ENCODE measurements at places on chromosomes 2 and 18.

DNA sequence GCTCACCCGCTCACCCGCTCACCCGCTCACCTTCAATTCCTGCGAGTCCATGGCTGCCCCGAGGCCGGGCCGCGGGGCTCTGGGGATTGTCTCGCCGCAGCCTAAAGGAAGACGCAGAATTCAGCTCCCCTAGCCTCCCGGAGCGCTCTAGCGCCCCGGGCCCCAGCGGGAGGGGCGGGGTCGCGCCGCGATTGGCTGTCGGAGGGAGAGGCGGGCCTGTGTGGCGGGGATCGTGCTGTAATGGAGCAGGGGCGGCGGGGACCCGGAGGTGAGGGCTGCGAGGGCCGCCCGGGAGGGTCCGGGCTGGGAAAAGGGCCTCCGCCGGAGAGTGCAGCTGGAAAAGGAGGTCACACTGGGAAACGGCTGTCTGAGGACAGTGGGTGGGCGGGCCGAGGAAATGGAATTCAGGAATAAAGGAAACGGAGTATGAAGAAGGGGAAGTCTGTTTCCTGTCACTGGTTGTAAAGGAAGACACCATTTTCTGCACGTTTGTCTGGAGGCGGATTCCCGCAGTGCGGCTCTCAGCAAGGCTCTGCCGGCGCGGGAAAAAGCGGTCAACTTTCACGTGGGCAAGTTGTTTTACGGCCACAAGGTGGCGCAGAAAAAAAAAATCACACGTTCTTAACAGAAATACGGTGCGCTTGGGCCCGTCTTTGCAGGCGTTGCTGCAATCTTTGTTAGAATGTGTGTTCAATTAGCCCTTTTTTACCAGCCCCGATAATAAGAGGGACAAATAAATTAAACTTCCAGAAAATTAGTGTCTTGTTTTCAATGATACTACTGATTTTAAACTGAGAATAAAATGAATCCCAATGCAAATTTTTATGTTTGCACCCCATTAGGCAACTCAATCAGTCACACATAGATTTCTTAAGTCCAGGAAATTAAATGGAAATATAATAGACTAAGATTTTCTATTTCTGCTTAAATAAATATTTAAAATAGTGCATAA, at the start of gene TTC21B:
Gene TTC21B (minus strand): TSS at position 122 of the 952 bp plus-strand sequence. CDS start 71 bp downstream, at position 51.
- peak; percentile 91 for DNase-seq

GRCh38 chr2:73922681-73923080, 4.0 kb upstream of the DGUOK start:
- DNase-seq = no peak

DNA sequence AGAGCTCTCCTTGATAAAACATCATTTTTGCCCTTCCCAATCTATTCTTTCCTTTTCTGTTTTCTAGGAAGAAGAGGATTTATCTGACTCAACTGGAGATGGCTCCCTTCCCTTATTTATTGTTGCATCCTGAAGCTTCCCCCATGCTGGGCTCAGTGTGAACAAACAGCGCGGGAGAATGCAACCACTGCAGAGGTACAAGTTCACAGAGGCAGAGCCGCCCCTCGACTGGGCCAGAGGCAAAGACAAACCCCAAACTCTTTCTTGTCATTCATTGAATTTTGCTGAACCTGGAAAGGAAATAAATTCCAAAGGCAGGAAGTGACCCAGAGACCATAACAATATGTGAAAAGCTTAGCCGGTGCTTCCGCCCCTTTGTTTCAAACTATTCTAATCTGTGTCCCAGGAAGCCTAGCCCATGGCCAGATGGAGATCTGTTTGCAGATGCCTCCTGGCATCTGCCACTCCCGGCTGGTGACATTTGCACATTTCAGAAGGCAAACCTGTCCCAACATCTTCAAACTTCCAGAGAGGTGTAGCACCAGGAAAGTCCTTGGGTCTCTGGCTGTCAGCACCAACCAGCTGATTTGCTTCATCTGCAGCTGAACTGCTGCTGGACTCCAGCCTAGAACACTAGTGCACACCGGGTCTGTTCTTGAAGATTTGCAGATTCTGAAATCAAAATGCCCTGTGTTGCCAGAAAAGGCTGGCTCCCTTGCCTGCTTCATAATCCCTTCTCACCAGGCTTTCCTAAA, 79.4 kb upstream of the MAP4K3 start:
- DNase-seq = no peak

DNA sequence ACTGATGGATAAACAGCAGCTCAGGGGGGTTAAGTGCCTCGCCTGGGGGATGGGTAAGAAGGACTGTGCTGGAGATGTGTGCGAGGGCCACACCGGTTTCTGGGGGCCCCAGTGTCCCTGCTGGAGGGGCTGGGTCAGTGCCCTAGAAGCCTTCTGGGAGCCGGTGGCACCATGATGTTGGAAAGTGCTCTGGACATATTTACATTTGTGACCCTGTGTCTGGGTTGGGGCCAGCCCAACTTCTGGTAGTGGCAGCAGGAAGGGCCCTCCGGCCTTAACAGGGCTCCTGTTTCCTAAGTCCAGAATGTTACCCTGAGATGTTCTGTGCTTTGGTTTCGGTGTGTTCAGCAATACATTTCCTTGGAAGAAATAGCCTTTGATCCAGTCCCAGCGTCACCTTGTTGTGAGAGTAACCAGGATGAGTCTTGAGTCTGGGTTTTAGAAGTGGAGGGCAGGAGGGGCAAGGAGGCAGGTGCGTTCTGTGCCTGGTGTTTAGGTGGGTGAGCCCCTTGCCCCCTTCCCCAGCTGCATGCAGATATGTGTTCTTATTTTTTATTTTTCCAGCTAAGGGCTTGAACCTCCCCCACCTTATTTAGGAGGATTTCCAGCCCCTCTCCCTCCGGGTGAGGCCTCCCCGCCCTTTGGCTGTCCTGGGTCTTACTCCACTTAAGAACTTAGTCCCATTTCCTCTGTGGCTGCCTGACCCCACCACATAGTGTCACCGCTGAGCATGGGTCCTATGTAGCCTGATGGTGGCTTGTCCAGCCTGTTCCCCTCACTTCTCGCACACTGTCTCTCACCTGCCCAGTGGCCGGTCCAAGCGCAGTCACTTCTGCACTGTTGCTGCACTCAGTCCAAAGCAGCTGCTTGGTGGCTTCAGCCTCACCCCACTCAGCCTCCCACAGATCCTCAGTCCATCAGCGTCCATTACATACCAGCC, 132.7 kb upstream of the HS6ST1 start:
- DNase-seq = peak; percentile 38

DNA sequence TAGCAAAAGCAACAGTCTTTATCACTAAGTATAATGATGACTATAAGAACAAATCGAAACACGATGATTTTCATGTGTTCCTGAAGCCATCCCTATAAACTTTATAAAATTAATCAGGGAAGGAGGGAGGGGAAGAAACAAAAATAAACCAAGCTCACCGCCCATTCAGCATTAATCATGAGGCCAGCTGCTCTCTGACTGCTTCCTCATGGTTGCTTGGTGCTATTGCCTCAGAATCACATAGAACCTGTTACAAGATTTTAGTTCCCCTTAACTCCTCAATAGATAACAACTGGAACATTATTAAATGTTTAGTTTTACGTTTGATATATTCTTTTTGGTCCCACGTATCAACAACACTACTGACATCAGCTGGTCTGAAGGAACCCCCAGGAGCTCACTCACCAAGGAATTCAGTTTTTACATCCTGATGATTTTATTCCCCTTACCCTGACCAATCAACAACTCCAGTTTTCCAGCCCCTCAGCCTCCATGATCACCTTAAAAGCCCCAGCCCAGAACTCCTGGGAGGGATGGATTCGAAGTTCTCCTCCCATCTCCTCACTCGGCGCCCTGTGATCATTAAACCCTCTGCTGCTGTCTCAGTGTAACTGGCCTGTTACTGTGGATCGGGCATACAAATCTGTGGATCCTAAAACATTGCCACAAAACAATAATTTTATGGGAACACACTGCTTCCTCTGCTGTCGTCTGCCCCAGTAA, 10.6 kb upstream of the HNRNPLL start:
- no peak for DNase-seq

GRCh38 chr2:14616342-14616741, 16.2 kb upstream of the LRATD1 start:
- DNase-seq = no peak

DNA sequence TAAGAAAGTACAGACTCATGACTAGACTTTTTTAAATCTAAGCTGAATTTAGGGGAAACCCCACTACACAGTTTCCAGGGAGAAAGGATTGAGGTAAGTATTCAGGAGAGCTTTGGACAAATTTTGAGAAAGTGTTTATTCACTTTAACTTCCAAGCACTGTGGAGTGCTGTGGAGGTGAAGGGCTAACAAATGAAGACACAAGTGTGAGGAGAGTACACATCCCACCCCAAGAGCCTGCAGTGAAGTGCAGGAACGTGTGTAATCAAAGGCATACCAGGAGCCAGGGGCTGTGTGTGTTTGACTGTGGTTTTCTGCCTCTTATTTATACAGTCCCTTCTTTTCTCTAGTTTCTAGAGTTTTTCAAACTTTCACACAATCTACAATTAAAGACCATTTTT, 118.3 kb downstream of the CMPK2 start:
- no peak for DNase-seq

DNA sequence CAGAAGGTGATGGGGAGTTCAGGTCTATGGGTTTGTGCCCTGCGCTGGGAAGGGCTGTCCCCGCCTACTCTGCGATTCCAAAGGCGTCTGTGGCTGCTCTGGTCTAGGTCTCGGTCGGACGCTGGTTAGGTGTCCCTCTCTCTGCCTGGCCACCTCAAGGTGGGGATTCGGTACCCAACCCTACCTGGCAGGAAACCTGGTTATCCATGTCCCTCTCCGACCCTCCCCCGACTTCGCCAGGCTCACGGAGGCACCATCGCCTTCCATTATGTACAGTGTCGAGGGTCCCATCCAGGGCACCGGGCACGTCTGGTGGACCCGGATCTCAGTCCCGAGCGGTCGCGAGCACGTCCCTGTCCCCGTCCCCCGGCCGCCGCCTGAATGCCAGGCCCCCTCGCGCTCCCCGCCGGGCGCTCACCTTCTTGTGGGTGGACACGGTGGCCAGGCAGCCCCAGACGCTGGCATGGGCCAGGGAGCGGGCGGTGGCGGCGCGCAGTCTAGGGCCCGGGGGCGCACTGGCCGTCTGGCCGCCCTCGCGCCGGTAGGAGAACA, 628 bp downstream of the CREG2 start:
- no peak for DNase-seq

GRCh38 chr2:101160454-101160853, 9.3 kb upstream of the TBC1D8 start:
- DNase-seq = no peak

DNA sequence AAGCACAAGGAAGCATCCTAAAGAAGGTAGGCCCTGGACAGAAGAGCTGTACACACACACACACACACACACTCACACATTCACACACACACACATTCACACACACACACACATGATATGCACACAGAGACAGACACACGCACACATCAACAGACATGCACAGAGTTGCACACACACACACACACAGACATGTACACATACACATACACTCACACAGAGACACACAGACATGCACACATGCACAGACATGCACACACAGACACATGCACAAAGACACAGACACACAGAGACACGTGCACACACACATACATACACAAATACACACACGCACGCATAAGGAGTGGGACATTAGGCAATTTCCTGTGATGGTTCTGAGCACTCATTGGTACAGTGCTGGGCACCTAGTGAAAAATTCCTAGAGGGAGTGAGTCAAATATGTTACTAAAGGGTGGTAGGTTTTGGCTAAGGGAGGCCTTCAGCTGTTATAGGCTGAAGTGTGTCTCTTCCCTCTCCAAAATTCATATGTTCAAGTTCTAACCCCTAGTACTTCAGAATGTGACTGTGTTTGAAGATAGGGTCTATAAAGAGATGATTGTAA, 26.4 kb downstream of the THNSL2 start:
- DNase-seq = no peak

DNA sequence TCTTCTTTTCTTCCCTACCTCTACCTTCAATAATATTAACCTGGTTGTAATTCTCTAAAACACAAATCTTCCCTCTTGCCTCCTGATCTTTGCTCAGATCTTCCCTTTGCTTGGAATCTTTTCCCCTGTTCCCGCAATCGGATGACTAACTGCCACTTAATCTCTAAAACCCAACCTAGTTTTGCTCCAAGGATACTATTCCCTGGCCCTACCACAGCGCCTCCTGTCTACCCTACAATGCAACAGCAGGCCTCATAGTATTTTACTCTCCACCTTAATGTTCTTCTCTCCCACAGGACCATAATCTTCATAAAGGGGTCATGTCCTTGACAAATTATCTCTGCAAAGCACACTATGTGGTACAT, 246.8 kb upstream of the TNP1 start:
- DNase-seq = no peak

GRCh38 chr2:85273738-85274731, 53.8 kb downstream of the TGOLN2 start:
- DNase-seq = no peak

DNA sequence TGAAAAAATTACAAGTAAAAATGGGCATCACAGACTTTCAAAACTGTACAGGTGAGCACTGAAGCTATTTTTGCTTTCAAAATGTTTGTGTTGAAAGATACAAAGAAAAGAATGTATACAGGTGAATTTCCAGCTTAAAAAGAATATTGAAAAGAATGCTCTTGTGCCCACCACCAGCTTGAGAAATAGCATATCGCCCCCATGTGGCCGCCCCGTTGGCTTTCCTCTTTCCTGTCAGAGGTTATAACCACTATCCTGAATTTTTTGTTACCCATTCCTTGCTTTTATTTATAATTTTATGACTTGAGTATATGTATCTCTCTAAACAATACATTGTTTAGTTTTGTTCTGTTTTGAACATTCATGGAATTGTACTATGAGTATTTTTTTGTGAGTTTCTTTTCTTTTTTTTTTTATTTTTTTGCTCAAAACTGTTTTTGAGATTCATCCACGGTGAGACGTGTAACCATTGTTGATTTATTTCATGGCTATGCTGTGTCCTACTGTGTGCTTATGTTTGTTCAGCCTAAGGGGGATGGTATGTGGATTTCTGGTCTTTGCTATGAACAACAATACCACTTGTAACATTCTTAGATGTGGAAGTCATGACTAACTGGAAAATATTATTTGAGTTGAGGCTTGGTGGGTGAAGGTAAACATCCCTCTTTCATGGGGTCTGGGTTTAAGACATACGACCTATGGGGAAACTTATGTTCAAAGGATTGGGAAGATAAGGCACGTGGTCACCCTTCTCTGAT, 11.6 kb downstream of the TRPM8 start:
- DNase-seq = peak; percentile 21

GRCh38 chr2:226052772-226053416, 653.4 kb downstream of the NYAP2 start:
- no peak for DNase-seq

DNA sequence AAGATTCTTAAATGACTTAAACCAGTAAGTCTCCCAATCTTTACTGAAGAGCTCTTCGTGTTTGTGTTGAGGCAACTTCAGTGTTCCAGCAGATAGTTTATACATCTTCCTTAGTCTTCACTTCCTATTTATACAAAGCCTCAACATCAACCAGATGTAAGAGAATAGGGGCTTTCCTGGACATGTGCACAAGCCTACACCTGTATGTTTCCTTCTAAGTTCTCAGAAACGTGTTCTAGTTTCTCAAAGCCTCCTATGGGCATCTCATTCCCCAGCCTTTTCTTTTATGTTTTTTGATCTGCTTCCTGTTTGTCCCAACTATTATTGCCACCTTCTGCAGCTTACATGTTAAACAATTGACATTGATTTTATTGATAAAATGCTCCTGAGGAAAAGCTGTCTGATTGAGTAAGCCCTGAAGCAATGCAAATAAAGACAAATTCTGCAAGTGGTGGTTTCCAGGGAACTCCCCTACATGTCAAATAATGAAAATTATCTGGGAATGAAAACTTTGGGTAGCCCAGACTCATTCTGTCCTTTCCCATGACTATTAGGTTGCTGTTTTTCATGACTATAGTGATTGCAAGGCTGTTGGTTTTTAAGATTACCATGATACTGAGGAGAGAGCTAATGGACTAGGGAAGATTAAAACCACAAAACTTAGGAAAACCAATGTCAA, 663.3 kb upstream of the ACVR2A start:
- DNase-seq = no peak

Measured in activated naive CD4-positive, alpha-beta T cell treated with anti-CD3 and anti-CD28 coated beads, Interleukin-2, amount 50 U/mL, for 72 hours (primary cell).